ENCODE measurements at places on chromosomes 11 and 22.
A peak's percentile ranks its signal among the peaks of the same experiment; 100 is the strongest.

- DNase-seq, result peak; percentile 28
These were observed 41.6 kb downstream of the PRCP start for GRCh38 chr11:82858556-82859091.

- no peak for DNase-seq
These were observed 10.8 kb downstream of the CRYBA4 start for GRCh38 chr22:26632422-26633155.

DNA sequence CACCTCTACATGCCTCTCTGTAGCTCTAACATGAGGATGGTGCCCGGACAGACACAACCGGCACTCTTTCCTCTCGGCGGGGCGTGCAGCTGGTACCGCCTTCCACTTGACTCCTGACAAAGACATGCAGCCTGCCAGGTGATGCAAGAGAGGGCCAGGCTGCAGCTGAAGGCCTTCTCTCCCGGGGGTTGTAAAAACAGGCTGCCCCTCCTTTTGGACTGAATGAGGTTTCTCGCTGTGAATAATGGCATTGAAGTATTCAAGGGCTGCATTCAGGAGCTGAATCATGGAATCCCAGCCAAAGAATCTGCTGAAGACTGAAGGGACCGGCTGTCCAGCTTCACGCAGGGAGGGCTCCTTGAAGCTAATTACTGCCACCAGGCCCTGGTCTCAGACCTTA, 110.9 kb downstream of the GALNT18 start:
- peak; percentile 18 for DNase-seq

- peak; percentile 42 for DNase-seq
These were observed 33.1 kb upstream of the SPTBN2 start for GRCh38 chr11:66762088-66762487.

DNA sequence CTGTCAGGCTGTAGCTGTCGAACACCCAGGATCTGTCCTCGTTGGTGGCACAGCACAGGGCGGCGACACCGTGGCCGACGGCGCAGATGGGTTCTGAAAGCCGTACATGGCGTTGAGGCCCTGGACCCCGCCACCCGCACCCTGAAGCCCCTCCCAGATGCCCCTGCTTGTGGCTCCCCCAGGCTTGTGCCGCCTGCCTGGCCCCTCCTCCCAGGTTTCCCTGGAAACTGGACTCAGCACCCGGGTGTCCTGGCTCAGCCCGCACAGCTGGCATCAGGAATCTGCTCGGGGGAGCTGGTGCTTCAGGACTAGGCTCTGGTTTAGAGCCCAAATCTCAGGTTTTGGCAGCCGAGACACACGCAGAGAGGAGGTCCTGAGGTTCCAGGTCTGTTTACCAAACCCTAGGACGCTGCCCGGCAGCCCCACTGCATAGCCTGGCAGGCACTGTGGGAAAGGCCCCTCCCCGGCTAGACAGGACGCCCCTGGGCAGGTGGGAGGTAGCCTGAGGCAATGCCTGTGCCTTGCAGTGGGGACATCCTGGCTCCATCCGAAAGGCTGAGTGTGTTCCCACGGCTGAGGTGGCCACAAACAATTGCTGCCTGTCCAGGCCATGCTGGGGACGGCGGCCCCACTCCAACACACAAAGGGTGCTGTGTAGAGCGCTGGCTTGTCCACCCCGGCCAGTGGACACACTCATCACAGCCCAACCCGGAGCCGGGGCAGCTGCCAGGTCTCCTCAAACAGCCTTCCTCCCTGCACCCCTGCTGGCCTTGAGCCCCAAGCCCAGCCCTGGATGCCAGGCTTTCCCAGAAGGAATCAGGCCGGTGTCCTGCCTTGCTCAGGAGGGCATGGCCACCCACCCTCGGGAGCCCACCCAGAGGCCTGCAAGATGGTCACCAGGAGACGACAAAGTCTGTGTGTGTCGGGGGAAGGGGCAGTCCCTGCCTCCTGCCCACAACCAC, 4.6 kb downstream of the GATD1 start:
- peak; percentile 83 for DNase-seq

- no peak for DNase-seq
These were observed 7.6 kb downstream of the OR9G1 start for GRCh38 chr11:56706486-56706885.

GRCh38 chr11:66739983-66740382, 11.0 kb upstream of the SPTBN2 start:
- DNase-seq, result no peak

DNA sequence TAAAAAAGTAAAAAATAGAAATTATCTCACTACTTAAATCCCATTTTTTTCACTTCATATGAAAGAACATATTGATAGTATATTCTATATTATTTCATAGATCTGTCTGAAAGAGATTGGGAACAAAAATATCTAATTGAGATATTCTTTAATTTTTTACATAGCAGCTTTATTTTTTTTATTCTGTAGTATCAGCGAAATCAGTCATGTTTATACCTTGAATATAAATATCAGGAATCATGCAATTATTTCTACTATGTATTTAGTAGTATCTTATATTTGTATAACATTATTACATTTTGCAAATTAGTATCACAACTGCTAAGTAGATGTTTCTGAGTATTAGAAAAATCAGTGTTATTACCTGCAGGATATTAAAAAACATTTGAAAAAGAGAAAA, 20.4 kb downstream of the C11orf54 start:
- DNase-seq, result no peak

GRCh38 chr11:14974515-14975251, 2.5 kb upstream of the CALCA start:
- DNase-seq, result no peak

DNA sequence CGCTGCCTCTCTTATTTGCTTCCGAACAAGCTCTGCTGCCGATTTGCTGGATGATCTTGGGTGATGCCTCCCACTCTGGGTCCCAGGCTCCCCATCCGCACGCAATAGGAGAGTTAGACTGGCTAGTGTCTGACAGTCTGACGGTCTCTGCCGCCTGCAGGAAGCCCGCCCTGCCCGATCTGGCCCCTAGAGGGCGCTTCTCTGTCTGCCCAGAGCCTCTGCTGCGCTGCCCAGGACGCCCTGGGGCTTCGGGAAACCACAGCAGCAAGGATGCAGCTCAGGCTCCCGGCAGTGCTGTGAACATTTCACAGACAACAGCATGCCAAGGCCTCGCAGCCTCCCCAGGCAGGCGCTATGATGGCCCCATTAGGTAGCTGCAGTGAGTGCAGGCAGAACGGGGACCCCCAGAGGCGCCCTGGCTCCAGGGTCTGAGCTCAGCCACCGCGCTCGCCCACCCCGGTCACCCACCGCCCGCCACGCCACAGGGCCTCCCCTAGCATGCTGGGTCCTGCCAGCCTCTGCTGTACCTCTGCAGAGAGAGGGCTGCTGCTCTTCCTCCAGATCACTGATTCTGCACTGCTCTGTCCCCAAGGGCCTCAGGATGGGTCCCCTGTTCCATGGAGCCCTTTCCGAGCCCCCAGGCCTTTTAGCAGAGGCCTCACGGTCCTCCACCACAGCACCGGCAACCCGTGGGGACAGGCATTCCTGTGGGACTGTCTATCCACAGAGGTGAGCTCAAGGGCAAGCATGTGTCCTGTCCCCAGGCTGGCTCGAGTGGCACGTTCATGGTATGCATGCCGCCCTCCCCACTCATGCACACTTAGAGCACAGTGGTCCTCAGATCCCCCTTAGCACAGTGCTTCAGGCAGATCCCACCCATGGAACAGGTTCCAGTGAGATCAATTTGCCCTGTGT, 4.3 kb upstream of the BAIAP2L2 start:
- peak; percentile 92 for DNase-seq

DNA sequence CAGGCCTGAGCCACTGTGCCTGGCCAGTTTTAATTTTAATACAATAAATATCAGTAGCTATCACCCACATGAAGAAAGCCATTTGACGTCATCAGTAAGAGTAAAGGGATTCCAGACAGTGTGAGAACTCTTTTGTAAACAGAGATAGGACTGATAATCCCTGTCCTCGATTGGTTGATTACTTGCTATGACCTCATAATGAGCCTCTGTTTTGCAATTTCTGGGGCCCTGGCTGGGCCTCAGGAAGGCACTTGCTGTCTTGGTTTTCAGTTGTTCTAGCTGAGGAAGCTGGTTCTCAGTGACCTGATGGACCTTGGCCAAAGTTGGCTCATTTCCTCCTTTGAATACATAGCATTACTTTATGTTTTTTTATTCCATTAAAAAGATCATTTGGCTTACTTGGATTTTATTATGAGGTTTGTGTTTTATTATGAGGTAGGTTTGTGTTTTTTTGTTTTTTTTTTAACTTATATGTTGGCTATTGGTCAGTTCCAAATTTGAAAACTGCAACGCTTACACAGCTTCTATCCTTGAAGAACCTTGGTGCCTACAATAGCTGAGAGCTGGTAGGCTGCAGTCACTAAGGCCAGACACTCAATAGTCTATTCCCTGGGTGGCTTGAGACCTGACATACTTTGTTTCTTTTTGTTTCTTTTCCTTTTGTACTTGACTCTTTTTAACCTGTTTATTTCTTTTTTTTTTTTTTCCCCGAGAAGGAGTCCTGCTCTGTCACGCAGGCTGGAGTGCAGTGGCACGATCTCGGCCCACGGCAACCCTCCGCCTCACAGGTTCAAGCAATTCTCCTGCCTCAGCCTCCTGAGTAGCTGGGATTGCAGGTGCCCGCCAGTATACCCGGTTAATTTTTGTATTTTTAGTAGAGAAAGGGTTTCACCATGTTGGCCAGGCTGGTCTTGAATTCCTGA, 20.0 kb downstream of the MARK2 start:
- no peak for DNase-seq

GRCh38 chr11:2763984-2764383, 64.2 kb upstream of the KCNQ1OT1 start:
- no peak for DNase-seq

All from COLO829 (cell line).